ENCODE measurements at places on chromosomes 5 and 9.

GRCh38 chr5:29002481-29002880 is 1964.1 kb upstream of the CDH9 start:
- DNase-seq: no peak

GRCh38 chr5:171736976-171737891 is 48.4 kb upstream of the SMIM23 start:
- no peak for DNase-seq

DNA sequence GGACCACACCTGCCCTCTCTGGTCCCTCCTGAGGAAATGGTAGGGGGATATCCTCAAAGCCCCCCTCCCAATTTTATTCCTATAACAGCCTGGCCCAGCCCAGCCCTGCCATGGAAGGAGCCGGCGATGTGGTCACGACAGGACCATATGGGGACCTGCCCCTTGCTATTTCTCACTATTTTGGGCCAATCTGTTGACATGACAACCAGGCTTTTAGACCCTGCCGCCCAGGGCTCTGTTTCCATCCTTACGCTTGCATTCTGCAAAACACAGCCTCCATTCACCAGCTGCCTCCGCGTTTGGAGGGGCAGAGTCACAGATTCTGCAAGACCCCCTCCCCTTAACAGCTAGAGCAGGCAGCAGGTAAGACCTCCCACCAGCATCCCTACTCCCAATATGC is 112.2 kb downstream of the GABBR2 start:
- DNase-seq: no peak

DNA sequence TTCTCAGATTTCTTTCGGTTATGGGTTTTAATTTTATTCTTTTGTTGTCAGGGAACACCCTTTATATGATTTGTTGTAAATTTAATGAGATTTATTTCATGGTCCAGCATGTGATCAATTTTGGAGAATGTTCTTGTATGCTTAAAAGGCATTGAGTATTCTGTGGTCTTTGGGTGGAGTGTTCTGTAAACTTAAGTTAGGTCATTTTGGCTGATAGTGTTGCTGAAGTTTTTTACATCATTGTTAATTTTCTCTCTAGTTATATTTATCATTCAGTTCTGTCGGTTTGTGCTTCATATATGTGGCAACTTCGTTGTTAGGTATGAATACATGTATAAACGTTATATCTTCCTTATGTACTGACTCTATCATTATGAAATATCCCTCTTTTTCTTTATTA is 55.5 kb downstream of the NIPBL start:
- DNase-seq: no peak

All from stimulated activated CD8-positive, alpha-beta memory T cell treated with anti-CD3 and anti-CD28 coated beads, Interleukin-15, amount 100 ng/mL, for 1 hour (primary cell).